ENCODE measurements at places on chromosomes 11 and 22. TPM values are rescaled to one million over a fixed set of nuclear protein-coding genes. Genes with fewer than 3 reads are reported as not detected.
A peak's percentile ranks its signal among the peaks of the same experiment; 100 is the strongest.

- DNase-seq: no peak
These were observed 44.7 kb upstream of the PRODH start for GRCh38 chr22:18980829-18981228.

DNA sequence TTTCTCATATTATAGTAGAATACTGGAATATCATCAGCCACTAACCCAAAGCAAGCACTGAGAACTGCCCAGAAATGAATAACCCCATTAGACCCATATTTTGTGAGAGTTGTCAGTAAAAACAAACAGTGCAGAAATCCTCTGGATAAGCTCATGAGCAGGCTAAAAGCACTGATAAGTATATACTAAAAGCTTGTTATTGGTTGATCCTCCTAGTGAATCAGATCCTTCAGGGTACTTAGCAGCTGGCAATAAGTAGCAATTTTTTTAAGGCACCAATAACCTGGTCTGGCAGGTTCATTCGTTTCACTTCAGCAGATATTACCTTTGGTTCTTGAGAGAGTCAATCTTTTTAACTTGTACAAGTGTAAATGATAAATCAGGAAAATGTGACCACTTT is 1.2 kb downstream of the NOX4 start:
- no peak for DNase-seq

GRCh38 chr11:14376920-14377319 is 17.9 kb upstream of the RRAS2 start:
- peak; percentile 79 for DNase-seq

Gene ISX
- not detected for total RNA-seq

DNA sequence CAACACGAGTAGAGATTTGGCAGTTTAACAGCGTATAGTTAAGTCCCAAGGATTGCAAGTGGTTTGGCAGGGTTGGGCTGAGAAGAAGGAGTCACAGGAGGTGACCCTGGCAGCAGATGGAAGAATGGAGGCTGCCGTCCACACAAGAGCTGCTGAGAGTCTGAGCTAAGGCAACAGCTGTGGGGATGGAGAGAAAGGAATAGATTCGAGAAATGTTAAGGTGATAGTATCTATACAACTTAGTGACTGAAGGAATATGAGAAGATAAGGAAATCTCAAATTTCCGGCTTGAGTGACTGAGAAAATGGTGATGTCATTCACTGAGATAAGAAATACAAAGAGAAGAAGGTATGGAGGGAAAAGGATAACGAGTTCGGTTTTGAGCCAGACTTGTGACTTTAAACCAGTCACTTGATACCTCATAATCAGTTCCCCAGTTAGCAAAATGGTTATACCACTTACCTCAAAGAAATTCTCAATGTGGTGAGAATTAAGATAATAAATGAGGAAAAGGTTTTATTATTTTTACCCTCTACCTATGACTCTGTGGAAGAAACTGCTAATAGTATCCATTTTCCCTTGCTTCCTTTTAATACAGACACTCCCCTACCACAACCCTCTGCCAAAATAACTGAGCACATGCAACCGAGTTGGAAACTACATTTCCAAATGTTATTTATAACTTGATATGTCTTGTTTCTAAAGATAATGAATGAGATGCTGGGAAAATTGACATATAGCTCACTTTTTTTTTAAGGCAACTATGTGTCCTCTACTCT is 30.7 kb downstream of the FAM168A start:
- no peak for DNase-seq

Gene UBQLNL
- total RNA-seq: 0.34 TPM

- no peak for DNase-seq
These were observed 23.1 kb downstream of the JRKL start for GRCh38 chr11:96412761-96413381.

GRCh38 chr22:38397189-38398085 is 57.6 kb downstream of the KCNJ4 start:
- peak; percentile 28 for DNase-seq

GRCh38 chr11:12164061-12165014 is 53.9 kb downstream of the MICAL2 start:
- peak; percentile 99 for DNase-seq

DNA sequence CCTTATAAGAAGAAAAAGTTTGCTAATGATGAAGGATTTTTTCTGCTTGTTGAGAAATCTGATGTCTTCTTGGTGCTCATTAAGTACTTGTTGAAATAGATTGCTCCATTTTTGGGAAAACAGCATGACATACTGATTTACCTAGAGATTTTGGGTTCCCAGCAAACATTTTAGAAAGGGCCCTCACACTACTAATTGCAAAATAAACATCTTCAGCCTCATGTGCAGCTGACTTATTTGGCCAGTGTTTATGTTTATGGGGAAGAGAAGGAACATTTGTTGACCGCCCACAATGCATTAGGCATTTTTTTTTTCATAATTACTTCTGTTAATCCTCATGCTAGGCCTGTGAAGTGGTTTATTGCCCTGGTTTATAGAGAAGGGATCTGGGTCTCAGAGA is 40.1 kb downstream of the LDLRAD3 start:
- DNase-seq: no peak

DNA sequence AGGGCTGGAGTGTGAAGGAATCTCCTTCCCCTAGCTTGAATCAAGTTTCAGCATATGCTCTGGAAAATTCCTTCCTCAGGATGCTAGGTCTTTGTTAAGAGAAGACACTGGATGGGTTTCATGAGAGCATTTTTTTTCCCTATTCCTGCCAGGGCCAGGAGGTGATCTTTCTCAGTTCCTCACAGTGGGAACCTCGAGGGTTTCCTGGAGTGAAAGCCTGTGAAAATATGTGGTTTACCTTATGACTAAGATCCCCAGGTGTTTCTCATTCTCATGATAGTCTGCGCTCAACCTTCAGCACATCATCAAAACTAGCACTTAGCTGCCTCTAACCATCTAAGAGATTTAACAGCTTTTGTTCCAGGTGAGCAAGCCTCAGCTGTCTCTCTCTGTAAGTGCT is 985.3 kb upstream of the FAT3 start:
- DNase-seq: no peak

GRCh38 chr11:34643311-34643710 is 22.4 kb downstream of the EHF start:
- DNase-seq: no peak

DNA sequence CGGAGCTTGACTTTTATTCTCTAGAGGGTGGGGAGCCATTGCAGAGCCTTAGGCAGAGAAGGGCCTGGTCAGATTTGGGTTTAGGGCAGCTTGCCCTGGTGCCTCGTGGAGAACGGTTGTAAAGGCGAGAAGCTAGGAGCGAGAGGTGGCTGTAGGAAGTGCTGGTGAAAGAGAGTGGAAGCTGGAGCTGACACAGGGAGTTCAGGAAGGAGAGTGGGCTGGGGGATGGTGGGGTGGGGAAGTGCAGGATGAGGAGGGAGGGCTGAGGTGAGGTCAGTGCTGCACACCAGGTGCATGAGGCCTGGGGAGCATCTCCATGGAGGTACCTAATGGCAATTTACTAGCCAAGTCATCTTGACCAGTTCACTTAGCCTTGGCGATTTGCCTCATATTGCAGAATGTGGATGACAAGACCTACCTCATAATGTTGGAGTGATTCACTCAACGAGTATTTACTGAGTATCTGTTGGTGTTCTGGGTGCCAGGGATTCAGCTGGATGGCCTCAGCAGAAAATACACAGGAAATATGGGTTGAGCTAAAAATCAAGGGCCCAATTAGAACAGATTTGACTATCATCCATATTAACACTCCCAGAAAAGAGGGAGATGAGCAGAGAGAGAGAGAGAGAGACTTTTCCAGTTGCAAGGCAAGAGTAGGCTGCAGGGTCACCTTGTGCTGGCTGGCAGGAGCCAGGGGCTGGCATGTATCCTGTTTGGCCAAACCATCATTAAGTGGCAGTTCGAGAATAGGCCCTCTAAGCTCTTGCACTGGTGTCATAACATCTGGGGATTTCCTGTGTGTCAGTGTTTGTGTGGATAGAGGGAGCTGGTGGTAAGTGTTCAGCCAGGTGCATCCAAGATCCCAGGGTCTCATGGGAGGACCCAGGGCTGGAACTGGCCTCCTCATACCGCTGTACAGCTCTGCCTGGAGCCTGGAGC is 44.4 kb upstream of the CLDN5 start:
- DNase-seq: peak; percentile 94

Gene CD3G
- not detected for total RNA-seq

- peak; percentile 58 for DNase-seq
These were observed 119.7 kb upstream of the CD82 start for GRCh38 chr11:44445500-44446365.

Gene VWCE
- not detected for total RNA-seq

Gene CCDC157
- 0.76 TPM for total RNA-seq

Gene SWAP70
- total RNA-seq: 31.9 TPM

GRCh38 chr11:86938900-86939880 is 16.0 kb downstream of the FZD4 start:
- DNase-seq: peak; percentile 64

DNA sequence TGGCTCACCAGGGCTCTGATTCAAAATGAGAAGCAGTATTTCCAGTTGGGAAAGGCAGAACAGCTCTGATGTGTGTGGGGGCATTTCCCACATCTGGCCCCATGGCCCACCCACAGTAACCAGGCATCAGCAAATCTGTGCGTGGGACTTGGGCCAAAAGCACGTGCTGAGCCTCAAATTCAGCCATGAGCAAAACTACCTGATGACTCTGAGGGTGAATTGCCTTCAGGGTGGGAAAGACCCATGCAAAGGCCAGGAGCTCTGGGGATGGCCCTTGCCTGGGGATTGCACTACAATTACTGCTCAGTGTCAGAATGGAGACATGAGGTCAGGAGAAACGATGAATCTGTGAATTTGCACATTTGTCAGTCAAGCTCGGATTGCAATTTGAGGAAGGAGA is 20.9 kb downstream of the TP53AIP1 start:
- DNase-seq: no peak

DNA sequence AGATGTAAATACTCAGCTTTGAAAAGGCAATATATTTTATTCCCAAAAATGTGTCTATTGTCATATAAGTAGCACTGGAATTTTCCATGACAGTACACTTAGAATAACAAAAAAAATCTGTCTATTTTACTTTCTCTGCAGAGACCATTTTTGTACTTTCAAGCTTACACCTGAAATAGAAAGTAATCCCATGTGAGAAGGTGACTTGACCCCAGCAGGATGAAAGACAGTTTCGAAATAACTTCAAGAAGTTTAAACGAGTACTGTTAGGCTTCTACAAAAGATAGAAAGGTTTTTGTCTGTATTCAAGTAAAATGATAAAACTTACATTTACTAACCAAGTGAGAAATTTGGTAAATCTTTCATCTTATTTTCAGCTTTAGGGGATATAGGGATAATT is 259.9 kb upstream of the CTSC start:
- no peak for DNase-seq

DNA sequence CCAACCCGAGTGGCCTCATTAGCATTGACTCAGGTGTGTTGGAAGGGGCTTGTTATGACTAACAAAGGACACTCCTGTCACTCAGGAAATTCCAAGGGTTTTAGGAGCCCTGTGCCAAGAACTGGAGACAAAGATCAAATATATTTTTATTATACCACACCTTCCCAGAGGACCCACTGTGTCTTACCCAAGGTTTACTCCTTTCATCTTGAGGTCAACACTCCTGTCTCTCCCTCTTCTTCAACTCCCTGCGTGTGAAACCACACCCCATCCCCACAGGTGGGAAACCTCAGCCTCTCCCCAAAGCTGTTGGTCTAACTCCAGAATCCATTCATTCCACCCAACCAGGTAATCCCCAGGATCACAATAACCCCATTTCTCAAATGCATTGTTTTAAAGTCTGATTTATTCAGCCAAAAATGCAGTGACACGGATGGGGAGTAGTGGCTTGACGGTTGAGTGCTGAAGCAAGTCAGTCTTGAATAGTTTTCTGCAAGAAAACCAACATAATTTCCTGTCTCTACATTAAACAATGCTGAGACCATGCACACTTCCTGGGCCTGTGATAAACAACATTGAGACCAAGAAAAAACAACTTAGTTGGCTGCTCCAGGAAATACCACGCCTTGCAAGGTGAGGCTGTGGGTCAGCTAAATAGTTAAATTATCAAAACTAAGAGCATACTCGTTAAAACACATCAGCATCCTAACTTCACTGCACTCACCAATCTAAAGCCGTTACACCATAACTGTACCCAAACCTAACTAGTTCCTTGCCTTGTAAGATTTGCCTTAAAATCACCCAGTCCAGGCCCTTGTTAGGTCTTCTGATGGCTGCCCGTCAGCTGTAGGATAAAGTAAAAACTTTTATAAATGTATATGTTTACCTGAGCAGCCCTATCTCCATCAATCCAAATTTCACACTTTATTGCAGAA is 38.5 kb upstream of the SPON1 start:
- peak; percentile 23 for DNase-seq

DNA sequence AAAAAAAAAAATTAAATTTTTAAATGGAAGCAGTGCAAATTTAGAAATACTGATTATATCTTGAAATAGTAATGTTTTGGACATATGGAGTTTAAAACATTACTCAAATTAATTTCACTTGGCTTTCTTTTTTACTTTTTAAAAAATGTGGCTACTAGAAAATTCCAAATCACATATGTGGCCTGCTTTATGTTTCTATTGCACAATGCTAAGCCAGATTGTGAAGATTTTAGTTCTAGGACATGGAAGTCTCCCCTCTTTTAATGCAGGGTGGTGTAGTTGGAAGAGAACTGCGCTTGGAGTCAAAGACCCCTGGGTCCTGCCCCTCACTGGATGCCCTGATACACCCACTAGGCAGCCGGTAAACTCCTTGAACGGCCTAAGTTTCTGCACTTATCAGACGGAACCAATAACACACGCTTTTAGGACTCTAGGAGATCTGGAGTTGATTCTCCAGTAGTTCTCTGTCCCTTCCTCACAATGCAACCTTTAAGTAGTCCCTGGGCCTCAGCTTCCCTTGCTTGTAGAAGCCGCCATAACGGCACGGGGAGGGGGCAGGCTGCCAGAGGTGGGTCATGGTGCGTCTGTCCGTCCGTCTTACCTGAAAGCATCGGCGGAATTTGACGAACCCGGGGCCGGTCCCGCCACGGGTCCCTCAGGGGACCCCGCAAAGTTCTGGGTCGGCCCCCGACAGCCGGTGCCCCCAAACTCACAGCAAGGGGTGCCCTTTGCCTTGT is 505 bp downstream of the FAM227A start:
- DNase-seq: peak; percentile 25

- DNase-seq: peak; percentile 64
These were observed 187.8 kb downstream of the HIPK3 start for GRCh38 chr11:33444835-33445594.

DNA sequence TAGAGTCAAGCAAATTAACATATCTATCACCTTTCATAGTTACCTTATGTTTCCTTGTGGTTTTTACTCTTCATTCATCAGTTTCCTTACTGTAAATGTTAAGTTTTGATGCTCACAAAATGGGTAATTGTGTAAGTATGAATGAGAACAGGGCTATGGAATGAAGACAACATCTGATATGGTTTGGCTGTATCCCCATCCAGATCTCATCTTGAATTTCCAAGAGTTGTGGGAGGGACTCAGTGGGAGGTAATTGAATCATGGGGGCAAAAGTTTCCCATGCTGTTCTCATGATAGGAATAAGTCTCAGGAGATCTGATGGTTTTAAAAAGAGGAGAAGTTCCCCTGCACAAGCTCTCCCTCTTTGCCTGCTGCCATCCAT is 107.6 kb downstream of the CCDC34 start:
- DNase-seq: peak; percentile 20

- DNase-seq: no peak
These were observed 14.5 kb upstream of the AMOTL1 start for GRCh38 chr11:94753630-94754029.

Gene CALCA
- total RNA-seq: not detected
